ENCODE measurements at places on chromosomes 13 and 19.
A peak's percentile ranks its signal among the peaks of the same experiment; 100 is the strongest.

- DNase-seq: no peak
These were observed 7.3 kb downstream of the ADGRL1 start for GRCh38 chr19:14198384-14199376.

DNA sequence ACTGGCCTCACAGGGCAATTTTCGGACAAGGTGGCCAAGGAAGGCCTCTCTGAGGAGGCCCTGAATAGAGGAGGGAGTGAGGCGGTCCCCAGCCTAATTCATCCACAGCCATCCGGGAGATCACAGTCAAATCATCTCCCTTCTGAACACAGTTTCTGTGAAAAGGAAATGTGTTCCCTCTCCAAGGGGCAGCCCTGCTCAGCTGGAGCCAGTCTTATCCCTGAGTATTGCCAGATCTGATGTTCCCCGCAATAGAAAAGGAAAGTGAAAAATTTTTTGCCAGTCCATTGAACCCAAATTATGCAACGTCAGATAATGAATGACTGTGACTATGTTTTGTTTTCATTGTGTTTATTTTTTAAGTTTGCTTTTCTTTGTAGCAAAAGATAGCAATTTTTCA, 125.9 kb downstream of the SIPA1L3 start:
- DNase-seq: no peak

- DNase-seq: no peak
These were observed 92.6 kb downstream of the MZT1 start for GRCh38 chr13:72634859-72635258.

DNA sequence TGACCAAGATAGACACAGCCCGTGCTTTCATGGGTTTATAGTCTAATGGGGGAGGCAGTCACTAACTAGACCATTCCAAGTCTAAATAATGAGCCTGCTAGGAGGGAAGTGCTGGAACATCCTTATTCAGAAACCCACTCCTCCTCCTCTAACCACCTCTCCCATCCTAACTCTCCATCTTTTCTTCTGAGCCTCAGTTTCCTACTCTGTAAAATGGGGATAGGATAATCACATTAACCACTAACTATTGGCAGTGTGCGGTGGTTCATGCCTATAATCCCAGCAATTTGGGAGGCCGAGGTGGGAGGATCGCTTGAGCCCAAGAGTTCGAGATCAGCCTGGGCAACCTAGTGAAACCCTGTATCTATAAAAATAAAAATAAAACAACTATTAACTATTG, 68.7 kb downstream of the MAP4K1 start:
- DNase-seq: no peak

DNA sequence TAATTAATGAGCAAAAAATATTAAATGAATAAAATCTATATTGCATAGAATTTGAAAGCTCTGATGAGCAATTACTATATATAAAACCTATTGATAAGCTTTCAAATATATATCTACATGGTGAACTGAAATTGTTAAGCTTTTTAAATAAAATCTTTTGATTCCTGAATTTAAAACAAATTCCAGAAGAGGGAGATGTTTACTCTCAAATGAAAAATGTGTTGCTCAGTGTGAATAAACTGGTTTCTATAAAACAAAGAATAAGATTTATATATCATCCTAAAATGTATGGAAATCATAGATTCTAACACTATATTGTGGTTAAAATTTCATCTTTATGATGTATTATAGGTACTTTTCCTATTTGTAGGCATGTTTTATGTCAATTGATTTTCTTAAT, 171.5 kb upstream of the SLITRK6 start:
- no peak for DNase-seq

GRCh38 chr13:45492538-45492937, 27.8 kb downstream of the COG3 start:
- DNase-seq: no peak

GRCh38 chr19:45419396-45419795, 4.3 kb downstream of the ERCC1 start:
- DNase-seq: no peak

- no peak for DNase-seq
These were observed 233.1 kb downstream of the POSTN start for GRCh38 chr13:37365496-37365895.

- no peak for DNase-seq
These were observed 18.8 kb downstream of the ZC3H4 start for GRCh38 chr19:47094557-47095475.

- DNase-seq: no peak
These were observed 329.9 kb downstream of the FOXO1 start for GRCh38 chr13:40336228-40337221.

- no peak for DNase-seq
These were observed 52.2 kb downstream of the TEX26 start for GRCh38 chr13:30984620-30985019.

GRCh38 chr19:18603255-18603957, 3.2 kb downstream of the CRLF1 start:
- no peak for DNase-seq

DNA sequence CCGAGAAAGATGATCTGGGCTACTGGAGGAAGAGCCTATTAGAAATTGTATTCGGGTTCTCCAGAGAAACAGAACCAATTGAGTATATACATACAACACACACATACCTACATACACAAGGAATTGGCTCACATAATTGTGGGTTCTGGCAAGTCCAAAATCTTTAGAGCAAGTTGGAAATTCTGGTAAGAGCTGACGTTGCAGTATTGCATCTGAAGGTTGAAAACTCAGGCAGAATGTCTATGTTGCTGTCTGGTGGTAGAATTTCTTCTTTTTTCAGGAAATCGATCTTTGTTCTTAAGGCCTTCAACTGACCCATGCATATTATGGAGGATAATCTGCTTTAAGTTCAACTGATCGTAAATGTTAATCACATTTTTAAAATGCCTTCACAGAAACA, 15.5 kb upstream of the OLFM4 start:
- DNase-seq: no peak

GRCh38 chr19:35746531-35746930, 1.1 kb downstream of the PSENEN start:
- no peak for DNase-seq

DNA sequence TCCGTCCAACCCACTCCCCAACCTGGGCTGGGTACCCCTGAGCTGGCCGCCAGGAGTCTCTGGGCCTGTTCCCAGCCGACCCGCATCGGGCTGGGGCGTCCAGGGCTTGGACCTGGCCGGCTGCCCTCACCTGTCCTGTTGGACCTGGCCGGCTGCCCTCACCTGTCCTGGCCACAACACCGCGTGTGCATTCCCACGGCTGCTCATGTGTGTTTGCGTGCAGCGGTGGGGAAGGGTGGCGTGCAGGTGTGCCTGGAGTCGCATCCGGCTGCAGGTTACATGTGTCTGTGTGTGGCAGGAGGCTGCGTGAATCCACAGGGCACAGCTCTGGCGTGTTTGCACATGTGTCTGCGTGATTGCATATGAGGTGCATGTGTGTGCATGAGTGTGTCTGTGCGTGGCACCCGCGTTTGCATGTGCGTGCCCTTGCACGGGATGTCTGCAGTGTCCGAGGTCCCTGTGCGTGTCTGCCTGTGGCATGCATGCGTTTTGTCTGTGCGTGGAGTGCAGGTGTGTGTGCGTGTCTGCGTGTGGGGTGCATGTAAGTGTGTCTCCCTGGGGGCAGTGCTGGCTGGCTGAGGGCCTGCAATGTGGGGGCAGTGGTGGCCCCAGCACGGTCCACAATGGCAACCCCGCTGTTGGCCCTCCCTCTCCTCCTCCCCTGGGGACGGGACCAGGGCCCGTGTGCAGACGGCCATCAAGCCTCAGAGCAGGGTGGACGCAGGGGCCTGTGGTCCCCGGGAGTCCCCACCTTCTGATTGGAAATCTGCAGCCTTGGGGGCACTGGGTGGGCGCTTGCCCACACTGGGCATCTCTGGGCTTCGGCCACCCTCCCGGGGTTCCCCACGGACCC, 3.4 kb downstream of the EFNA2 start:
- no peak for DNase-seq

- DNase-seq: peak; percentile 95
These were observed 5.7 kb upstream of the ZNF77 start for GRCh38 chr19:2950286-2951124.

- DNase-seq: no peak
These were observed 123.8 kb downstream of the NDFIP2 start for GRCh38 chr13:79604752-79605151.

DNA sequence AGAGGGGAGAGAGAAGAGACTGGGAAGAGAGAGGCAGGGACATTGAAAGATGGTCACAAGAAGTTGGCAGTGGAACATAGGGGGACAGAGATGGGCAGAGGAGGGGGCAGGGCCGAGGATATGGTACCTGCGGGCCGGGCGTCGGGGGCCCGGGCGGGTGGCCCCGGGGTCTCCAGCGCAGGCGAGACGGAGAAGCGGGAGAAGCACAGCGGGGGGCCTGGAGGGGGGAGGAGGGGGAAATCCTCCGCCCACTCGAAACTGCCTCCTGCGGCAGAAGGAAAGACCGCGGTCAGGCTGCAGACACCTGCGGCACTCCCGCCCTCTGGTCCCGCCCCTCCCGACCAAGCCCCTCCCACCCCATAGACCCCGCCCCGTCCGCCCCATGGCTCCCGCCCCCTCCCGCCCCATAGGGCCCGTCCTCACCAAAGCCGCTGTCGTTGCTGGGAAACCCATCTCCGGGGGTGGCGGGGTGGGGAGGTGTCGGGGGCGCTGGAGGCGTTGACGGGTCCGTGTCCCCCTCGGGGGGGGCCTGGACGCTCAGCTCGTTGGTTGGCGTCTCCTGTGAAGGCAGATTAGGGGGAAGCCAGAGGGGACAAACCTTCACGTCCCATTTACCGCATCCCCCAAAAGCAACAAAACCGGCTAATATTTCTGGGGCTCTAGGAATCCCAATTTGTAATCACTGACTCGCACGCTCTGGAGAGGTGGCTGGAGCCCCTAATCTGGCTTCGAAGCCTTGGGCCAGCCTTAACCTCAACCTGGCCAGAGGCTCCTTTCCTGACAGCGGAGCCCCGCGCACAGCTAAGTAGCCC, 20.4 kb downstream of the LMTK3 start:
- no peak for DNase-seq

DNA sequence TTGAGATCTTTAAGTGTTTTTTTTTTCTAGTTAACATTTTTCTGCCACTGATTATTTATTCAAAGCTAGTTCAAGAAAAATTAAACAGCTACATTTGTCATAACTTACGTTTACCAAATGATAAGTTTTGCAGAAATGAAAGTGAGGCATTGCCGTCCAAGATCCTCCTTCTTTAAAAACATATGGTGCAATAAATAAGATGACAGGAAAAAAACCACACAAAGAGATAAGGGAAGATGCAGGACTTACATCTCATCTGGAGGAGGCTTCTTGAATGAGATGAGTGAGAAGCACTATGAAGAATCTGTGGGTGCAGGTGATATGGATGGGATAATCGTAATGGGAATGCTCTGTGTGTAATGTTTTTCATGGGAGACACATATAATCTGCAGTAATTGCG, 12.4 kb downstream of the TNFSF13B start:
- DNase-seq: no peak

DNA sequence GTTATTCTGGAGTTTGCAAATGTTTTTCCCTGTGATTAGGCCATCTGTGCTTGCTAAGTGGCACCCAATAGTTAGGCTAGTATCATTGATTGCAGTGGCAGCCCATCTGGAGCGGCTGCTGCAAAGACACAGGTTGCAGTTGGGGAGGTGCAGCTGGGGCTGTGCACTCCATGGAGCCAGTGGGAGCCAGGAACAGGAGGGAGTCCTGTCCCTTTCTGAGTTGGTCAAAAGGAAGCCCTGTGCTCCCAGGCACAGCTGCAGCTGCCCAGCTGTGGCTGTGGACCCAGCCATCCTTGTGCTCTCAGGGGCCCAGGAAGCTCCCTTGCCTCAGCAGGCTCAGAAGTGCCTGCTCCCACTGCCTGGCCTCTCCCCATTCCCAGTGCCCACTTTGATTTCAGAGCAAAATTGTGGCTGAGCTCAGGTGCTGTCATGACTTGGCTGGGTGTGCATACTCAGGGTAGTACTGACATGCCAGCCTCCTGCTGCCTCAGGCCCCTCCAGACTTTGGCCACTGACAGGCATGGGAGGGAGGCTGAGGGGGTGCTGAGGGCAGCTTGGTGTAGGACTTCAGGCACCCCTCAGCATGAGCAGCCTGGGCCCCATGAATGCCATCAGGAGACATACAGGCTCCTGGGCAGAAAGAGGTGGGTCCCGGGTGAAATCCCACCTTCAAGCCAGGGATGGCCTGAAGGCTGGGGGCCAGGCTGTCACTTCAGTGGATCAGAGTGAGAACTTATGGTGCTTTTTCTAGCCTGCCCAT, 270.6 kb downstream of the PCDH20 start:
- DNase-seq: no peak

DNA sequence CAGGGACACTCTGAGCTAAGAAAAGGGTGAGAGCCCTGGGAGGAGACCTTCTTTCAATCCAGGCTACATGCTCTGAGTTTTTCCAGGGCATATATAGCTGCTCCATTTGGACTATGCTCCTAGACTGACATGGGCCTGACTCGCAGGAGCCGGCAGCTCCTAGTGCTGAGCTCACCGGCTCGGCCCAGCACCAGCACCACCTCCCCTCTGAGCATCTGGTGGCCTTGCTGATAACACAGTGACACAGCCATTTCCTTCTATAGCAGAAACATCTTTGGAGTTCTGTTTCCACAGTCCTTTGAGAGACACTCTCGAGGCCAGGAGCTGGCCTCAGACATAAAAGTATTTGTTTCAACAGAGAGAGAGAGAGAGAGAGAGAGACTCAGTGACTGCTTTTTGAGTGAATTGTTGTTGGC, 184.9 kb downstream of the TM9SF2 start:
- DNase-seq: no peak

GRCh38 chr13:65112123-65112522, 2118.0 kb downstream of the PCDH9 start:
- DNase-seq: no peak

GRCh38 chr13:46831588-46832194, 34.7 kb upstream of the ESD start:
- DNase-seq: no peak

GRCh38 chr19:41218615-41219507, at the start of gene AXL:
AXL (plus strand) TSS chr19:41219223; CDS start chr19:41219393, 170 bp downstream.
- DNase-seq: peak; percentile 85

DNA sequence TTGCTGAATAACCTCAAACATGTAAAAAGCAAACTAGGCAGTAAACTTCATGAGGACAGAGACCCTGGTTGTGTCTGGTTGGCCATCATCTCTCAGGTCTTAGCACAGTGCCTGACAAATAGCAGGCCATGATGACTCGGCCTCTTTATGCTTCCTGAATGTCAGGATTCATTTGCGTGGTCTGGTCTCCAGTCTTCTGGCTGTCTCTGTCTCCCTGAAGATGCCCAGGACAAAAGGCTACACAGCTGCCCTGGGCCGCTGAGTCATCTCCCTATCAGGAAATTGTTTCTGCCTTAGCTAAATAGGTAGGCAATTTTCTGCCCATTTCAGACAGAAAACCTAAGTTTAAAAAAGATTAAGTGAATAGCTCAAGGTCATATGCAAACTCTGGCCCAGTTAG, 84.1 kb upstream of the FNDC3A start:
- no peak for DNase-seq

DNA sequence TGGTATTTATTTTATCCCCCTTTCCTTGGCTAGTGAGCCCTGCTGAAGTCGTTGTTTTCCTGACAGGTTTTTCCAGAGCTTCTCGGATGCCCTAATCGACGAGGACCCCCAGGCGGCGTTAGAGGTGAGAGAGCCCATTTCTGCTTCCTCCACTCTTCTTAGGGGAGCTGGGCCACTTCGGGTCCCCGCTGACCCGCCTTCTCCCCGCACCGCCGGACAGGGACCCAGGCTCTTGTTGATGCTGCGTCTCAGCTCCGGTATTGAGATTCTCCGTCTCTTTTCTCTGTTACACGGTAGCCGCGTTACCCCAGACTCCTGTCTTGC, 306 bp downstream of the SUGT1 start:
- no peak for DNase-seq

Data from right kidney (tissue), 9 donors.